Effector memory CD4-positive, alpha-beta T cell (primary cell): ENCODE measurements at places on chromosomes 2 and 18.

DNA sequence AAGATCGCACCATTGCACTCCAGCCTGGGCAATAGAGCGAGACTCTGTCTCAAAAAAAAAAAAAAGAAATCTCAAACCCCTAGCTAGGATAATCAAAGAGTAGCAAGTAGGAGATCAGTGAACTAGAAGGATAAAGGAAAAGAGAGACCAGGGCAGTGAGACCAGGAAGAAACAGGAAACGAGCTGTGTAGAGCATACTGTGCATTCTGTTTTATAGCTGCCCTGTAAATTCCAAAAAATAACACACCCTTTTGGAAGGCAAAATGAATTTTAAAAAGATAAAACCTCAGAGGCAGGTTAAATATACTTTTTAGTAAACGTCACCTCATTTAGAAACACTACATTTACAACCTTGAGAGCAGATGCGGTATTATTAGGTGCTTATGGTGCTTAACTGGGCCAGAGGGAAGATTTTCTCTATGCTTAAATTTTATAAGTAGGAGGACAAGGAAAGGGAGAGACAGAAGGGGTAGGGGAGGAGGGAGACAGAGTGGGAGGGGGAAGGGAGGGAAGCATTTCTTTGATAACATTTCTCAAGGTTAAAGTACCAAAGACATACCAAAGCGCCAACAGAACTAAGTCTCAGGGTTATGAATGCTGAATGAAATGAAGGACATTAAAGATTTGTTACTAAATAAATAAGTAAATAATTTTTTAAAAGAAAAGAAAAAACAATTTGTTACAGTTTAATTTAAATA is 30.1 kb downstream of the FEZ2 start:
- DNase-seq: no peak

GRCh38 chr2:241986836-241987641 is 117.5 kb downstream of the RTP5 start:
- no peak for DNase-seq

GRCh38 chr2:236974148-236974547 is 111.5 kb upstream of the COPS8 start:
- DNase-seq: no peak

GRCh38 chr2:171531291-171531690 is 9.0 kb downstream of the CYBRD1 start:
- no peak for DNase-seq

GRCh38 chr18:54671291-54671881 is 80.3 kb downstream of the DYNAP start:
- DNase-seq: no peak

DNA sequence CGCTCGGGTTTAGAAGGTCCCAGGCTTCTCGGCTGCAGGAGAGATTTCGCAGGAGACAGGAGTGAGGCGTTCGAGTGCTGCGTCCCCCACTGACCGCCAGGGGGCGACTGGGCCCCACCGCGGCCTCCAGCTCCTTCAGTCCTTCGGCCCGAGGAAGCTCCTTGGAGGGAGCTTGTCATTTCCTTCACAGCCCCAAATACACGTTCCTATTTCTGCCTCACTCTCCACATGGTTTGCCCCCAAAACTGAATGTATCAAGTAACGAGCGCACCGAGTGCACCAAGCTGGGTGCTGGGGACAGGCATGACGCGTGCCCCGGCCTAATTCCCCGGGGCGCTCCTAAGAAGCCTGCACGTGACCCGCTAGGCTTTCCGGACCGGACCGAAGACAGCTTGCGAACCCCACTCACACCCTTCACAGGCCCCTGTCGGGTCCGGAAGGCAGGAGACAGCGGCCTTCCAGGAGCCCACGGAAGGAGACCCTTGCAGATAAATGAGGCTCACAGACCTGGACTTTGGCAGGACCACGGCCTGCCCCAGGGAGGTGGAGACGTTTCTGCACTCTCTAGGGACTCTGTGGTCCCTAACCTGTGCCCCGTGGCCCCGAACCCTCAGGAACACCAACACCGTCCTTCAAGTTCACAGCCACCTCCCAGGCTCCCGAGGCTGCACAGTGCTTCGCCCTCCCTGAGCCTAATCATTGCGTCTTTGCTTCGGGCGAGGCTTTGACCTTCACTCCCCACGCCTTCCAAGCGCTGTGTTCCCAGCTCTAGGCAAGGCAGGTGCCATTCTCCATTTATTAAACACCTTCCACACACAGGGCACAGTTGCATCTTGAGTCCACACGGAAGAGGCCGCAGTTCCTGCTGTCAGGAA is 13.0 kb upstream of the FAHD2A start:
- DNase-seq: peak; percentile 8

GRCh38 chr2:197189426-197190099 is 121.0 kb downstream of the ANKRD44 start:
- no peak for DNase-seq

DNA sequence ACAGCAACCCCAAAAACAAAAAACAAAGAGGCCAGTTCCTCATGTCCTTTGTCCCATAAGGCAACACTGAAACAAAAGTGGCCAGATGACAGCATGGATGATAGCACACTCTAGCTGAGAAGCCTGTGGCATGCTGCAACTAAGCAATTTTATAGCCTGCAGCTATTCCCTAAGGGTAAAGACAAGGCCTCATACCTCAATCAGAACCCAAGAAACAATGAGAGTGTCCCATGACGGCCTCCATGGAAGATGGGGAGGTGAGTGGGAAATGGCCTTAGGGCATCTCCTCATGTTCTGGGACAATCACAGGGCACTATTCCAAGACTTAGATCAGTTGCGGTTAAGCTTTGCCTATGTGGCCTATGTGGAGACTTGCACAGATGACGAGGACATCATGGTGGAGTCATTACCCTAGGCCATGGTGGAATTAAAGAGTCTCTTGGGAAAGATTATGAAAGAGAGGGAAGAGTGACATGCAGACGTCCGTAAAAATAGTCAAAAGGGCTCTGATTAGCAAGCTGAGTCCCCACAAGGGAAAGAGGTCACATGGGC is 103.1 kb downstream of the INO80D start:
- no peak for DNase-seq

DNA sequence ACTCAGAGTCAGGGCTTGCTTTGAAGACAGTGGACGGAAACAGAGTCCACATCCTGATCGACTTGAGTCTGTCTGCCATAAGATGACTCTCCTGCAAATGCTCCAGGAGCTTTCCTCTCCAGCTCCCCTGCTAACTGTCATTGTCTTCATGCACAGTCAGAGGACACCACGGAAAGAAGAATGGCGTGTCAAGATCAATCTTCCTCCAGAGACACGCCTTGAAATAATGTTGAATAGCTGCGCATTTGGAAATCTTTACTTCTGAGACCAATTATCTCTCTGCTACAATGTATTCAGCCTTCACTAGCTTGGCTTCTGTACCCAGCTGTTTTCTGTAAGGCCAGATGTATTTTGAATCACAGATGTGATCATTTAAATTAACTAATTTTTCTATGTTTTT is 457.2 kb downstream of the CDH2 start:
- DNase-seq: no peak

DNA sequence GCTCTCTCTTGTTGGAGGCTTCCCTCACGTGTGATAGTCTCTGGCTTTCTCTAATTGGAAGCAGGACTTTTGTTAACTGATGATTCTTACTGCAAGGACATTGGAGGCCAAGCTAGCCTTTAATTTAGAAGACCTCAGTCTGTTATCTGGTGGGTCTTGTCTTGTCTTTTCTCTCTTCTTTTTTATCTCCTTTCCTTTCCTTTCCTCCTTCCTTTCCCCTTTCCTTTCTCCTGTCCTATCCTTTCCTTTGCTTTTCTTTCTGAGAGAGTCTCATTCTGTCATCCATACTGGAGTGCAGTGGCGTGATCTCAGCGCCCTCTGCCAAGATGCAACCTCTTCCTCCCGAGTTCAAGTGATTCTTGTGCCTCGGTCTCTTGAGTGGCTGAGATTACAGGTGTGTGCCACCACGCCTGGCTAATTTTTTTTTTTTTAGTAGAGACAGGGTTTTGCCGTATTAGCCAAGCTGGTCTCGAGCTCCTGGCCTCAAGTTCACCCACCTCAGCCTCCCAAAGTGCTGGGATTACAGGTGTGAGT is 18.1 kb downstream of the CCNYL1 start:
- DNase-seq: no peak

DNA sequence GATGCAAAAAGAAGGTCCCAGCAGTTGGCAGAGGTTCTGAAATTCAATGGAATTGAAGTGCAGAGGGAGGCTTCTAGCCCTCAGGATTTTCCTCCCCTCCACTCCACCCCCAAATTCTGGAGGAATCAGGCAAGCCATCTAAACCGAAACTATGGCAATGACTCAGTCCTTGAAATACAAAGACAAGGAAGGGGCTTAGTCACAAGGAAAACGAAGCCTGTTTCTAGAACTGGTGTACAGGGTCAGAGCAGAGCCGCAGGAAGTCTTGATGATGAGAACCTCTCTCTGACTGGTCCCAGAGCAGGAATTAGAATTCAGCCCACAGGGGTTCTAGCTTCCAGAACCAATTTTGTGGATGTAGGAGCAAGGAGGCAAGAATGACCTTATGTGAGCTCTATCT is 111.7 kb upstream of the SCN1A start:
- DNase-seq: no peak

- no peak for DNase-seq
Observed at GRCh38 chr2:216721141-216721540, 25.8 kb upstream of the IGFBP5 start.

GRCh38 chr18:3008541-3008940 is 4.4 kb downstream of the LPIN2 start:
- no peak for DNase-seq

DNA sequence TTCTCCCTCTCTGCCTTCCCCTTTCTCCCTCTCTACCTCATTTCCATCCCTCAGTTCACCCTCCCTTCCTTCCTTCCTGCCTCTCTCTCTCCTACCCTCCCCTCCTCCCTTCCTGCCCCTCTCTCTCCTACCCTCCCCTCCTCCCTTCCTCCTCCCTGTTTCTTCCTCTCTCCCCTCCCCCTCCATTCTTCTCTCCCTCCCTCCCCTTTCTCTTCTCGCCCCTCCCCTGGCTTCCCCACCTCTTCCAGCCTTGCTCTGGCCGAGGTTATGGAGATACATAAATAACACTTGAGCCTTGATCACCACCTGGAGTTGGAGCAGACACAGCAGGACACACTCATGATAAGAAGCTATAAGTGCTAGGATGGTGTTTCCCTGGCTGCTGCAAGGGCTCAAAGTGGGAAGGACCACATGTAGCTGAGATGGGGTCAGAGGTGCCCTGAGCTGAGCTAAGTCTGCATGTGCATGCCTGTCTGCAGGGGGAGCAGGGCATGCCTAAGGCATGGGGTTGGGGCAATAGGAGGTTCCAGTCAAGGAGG is 326.1 kb upstream of the HS6ST1 start:
- DNase-seq: no peak

DNA sequence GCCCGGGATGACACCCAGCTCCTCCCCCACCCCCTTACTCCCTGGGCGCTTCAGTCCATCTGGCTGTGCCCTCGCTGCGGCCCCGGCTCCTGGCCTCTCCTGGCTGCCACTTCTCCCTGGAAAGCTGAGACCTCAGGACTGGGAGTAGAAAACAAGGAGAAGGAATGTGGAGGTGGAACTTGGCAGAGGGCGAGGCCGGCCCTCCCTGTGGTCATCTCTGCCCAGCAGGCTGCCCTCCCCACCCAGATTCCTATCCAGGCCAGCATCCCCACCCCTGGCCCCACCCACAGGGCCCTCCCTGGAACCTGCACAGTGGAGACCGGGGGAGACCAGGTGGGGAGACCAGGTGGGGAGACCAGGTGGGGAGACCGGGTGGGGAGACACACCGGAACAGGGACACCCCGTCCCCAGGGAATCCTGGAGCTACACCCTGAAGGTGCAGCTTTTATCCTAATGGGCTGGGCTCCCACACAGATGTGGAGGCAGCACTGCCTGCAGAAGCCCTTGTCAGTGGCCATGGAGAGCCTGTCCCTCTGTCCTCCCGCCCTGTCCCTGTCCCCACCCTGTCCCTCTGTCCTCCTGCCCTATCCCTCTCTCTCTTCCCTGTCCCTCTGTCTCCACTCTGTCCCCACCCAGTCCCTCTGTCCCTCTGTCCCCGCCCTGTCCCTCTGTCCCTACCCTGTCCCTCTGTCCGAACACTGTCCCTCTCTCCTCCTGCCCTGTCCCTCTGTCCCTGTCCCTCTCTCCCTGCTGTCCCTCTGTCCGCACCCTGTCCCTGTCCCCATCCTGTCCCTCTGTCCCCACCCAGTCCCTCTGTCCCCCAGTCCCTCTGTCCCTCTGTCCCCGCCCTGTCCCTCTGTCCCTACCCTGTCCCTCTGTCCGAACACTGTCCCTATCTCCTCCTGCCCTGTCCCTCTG is 157.1 kb downstream of the PXDN start:
- no peak for DNase-seq

- no peak for DNase-seq
Observed at GRCh38 chr2:1493431-1494126, 80.3 kb downstream of the TPO start.

DNA sequence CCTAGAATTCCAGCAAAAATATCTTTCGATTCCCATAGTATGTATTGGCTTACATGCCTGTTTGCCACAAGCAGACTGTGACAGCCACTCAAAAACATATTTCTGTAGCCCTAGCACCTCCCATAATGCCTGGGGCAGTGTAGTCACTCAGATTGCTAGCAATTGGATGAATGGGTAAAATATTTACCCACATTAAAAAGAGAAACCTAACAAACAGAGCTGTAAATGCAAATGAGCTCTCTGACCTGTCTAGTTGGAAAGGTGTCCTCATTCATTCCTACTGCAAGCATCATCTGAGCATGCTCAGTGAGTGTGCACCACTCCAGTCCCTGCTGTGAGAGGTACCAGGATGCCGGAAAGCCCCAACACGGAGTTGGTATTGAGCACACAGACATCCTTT is 234.0 kb upstream of the RAB12 start:
- no peak for DNase-seq

DNA sequence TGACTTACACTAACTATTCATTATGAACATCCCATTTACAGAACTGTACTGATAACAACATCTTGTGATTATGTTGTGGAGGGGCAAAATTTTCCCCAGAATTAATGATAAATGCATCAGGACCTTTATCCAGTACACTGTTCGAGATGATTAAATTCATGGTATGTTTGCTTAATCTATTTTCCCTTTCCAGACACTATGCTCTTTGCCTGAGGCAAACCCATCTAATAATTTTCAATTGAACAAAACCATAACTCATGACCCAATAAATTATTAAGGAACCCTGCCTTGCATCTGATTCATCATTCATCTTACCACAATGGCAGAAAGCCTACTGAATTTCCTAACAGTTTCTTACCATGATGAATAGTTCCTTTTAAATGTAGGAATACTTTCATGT is 385.0 kb downstream of the DSEL start:
- DNase-seq: no peak

DNA sequence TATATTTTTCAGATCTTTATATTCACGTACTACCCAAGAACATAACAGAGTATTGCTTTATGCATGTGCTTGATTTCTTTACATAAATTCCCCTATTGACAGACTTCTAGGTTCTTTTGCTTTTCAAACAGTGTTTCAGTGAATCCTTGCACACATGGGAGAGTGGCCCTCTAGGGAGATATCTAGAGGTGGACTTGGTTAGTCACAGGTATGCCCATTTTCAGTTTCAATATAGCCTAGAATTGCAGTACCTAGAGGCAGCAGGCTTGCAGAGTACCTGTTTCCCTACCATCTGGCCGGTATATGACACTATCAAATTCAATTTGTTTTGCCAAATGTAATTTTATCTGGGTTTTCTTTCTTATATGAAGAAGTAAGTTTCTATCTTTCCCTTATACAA is 36.8 kb downstream of the EML6 start:
- no peak for DNase-seq

GRCh38 chr2:135994281-135994680 is 8.9 kb upstream of the DARS1 start:
- no peak for DNase-seq
